ENCODE measurements at places on chromosomes 7 and 10.
A peak's percentile ranks its signal among the peaks of the same experiment; 100 is the strongest.

GRCh38 chr7:88686468-88687229 lies 72.9 kb upstream of the ZNF804B start:
- DNase-seq = no peak

GRCh38 chr7:100167912-100168323 lies 499 bp downstream of the GAL3ST4 start:
- no peak for DNase-seq

DNA sequence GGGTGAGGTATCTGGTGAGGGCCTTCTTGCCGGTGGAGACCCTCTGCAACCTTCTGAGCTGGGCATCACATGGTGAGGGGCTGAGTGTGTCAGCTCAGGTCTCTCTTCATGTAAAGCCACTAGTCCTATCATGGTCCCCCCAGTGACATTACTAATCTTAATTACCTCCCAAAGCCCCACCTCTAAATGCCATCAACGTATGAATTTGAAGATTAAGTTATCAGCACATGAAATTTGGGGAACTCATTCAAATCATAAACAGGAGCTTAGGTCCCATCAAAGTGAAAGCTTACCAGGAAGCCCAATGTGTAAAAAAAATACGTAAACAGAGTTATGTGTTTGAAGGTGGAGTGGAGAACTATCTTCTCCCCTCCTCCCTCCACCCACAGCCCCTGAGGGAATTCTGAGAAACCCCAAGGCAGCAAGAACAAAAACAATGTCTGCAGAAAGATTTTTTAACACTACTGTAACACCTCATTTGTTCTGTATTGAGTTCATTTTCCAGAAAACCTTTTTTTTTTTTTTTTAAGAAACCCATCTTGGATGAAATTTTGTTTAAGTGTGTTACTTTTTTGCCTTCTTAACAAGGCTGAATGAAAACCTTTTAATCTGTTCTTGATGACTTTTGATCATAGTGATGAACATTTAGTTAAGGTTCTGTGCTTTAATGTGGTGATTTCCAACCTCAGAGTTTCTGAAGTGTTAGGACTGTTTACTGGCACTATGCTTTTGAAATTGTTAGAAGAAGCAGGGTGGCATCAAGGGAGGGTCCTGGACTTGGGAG lies 19.1 kb upstream of the PCGF5 start:
- DNase-seq = no peak

GRCh38 chr7:46209611-46210388 lies 288.7 kb upstream of the IGFBP3 start:
- DNase-seq = no peak

- no peak for DNase-seq
Measured at GRCh38 chr10:96112531-96112930, 17.6 kb upstream of the ZNF518A start.

DNA sequence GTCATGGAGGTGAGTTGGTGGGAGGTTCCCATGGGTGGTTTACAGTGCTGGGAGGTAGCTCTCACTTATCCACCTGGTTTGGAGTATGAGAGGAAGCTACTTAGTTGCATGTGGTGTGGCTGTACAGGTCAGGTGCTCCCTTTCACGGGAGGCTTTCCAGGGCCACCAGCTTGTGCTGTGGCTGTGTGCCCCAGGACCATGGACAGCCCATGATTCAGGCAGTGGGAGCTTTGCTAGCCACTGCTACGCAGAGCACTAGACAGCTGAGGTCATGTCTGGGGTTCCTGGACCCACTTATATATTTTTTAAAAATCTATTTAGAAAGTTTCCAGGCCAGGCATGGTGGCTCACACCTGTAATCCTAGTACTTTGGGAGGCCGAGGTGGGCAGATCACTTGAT lies 42.5 kb upstream of the KCNMA1 start:
- DNase-seq = no peak

- DNase-seq = no peak
Measured at GRCh38 chr7:158705234-158705850, 738 bp upstream of the NCAPG2 start.

DNA sequence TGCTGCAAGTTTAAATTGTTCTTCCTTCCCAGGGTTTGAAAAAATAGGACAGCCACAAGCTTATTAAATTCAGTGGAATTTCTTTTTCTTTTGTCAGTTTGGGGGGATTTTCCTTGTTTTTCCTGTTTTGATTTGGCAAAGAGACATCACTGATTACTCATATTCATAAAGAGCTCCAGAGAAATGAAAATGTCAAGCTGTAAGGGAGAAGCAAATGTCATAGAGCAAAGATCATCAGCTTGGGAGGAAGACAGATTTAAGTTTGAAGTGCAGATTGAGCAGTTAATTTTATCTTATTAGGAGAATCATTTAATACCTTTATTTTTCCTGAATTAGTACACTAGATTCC lies 255.8 kb upstream of the PHYHIPL start:
- DNase-seq = no peak

- DNase-seq = no peak
Measured at GRCh38 chr10:13100349-13101294, 659 bp downstream of the OPTN start.

- no peak for DNase-seq
Measured at GRCh38 chr7:121797657-121798452, 75.1 kb upstream of the PTPRZ1 start.

DNA sequence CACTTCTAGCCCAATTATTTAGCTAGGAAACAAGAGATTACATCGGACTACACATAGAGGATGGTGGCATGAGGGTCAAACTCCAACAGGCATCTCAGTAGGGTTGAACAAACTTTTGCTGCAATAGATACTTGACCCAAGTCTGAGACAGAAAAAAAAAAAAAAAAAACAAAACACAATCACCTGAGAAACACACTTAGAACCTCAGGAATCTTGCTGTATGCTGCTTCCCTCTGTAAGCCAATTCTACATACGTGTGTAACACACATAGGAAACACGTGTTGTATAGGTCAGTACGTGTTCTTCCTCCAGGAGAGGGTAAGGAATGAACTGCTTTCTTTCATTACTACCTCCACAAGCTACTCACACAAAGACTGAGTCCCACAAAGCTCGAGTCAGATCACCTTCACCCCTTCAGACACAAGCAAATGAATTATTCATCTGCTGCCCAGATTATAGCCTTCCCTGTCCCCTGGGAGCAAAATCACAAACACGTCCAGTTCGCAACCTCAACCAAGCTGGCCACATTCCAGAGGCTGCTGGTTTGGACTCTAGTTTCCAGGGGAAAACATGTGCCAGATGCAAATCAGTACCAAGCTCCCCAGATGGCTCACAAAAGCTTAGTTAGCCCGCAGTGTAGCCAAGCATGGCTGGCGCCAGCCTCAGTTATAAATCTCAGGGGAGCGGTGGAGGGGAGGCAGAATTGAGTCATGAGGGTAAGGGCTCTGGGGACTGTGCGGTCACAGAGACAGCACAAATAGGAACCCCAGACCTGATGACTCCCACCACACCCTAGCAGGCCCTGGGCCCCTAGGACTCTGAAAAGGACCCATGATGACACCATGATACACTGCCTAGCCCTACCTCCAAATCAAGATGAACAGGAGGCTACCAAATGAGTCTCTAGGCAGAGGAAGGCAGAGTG lies 15.1 kb downstream of the PSAP start:
- no peak for DNase-seq

- DNase-seq = no peak
Measured at GRCh38 chr10:7876541-7877127, 58.3 kb downstream of the TAF3 start.

DNA sequence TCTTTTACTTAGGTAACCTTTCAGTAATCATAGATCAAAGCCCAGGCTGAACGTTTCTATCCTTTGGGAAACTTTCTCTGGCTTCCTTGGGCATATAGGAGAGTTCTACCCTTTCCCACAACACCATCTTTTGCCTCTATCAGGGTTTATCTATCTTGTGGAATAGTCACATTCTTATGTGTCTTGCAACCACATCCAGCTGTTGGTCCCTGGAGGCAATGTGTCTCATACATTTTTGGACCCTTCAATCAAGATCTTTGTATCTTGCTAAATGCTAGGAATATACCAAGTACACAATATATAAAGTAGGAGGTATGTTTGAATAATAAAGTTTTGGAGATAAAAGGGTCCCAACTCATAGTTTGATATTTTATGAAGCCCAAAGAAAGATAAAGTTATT lies 121.7 kb downstream of the RNLS start:
- no peak for DNase-seq

DNA sequence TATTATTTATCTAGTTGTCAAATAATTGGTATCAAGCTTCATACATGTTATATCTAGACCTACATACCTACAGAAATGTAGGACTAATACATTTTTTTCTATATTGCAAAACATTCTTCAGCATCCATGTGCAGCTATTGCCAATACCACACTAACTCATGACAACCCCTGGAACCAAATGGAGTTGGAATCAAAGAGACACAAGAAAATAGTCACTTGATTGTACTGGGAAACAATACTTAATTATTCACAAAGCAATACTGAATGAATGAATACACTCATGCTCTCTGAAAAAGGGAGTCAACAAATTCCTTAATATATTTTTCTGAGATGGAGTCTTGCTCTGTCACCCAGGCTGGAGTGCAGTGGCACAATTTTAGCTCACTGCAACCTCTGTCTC lies 10.4 kb upstream of the CFAP43 start:
- no peak for DNase-seq

DNA sequence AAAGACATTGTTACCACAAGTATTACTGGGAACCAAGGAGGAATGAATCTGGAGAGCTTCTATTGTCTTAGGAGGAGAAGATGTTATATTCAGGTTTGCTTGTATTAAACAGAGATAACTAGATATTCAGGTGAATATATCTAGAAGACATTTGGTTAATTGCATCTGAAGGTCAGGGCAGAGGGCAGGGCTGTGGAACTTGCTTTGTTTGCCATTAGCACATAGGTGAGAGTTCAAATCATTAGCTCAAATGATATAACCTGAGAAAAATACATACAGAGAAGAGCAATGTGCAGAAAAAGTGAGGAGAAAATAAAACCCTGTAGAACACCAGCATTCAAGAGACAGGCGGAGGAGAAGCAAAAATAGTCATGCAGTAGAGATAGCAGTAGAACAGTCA lies 116.8 kb downstream of the DNAJB9 start:
- no peak for DNase-seq

- DNase-seq = no peak
Measured at GRCh38 chr10:27743877-27744801, 1.5 kb downstream of the MKX start.

GRCh38 chr10:82882722-82883121 lies 1007.7 kb downstream of the NRG3 start:
- no peak for DNase-seq

DNA sequence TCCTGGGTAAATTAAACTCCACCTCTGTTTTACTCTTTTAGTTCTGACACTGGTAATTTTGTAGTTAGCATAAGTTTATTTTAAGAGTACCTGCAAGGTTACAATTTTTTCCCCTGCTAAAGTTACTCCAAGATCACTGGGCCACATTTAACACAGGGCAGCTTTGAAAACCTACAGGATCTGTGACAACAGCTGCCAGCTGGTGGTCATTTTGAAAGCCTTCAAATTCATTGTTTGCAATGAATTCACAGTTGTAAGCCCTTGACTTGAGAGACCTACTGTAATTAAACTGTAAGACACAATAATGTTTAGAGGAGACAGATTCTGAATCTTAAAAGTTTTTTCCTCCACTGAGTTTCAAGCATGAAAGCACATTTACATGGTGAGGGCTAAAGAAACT lies 129.6 kb downstream of the CNOT4 start:
- DNase-seq = no peak

DNA sequence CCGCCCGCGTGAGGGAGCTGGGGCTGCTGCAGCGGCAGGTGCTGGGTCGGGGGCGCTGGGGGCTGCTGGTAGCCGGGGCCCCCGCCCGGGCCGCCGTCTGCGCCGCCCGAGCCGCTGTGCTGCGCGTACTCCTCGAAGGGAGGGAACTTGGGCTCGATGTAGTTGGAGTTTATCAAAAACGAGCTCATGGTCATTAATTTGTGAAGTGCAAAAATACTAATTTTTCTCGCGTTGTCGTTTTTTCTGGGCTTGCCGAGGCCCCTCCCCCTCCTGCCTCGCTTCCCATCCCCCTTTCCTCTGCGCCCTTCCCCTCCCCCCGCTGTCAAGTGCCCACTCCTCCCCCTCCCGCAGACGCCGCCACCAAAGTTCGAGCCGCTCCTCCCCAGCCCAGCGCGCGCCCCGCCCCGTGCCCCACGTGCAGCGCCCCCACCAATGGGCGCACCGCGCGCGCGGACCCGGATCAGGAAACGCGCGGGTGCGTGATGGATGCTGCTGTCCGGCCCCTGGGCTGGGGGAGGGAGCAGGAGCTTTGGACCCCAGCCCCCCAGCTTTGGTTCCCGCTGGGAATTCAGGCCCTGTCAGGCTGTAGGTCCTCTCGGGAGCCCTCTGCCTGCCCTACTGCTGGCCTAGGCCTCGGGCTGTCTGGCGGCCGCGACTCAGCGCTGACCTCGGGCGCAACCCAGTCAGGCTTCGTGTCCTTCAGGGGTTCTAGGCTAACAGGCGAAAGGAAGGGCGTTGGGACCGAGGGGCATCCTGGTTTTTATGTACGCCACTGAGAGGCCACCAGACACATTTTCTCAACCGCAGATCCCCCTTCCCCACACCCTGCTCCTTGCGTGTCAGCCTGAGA lies at the start of gene HOXA4:
Gene HOXA4 (minus strand): TSS at position 218 of the 850 bp plus-strand sequence. CDS start 24 bp downstream, at position 194.
- peak; percentile 51 for DNase-seq

GRCh38 chr10:43259213-43259991 lies 7.5 kb downstream of the RASGEF1A start:
- DNase-seq = no peak

- DNase-seq = no peak
Measured at GRCh38 chr7:4738711-4739527, 36.5 kb upstream of the AP5Z1 start.

DNA sequence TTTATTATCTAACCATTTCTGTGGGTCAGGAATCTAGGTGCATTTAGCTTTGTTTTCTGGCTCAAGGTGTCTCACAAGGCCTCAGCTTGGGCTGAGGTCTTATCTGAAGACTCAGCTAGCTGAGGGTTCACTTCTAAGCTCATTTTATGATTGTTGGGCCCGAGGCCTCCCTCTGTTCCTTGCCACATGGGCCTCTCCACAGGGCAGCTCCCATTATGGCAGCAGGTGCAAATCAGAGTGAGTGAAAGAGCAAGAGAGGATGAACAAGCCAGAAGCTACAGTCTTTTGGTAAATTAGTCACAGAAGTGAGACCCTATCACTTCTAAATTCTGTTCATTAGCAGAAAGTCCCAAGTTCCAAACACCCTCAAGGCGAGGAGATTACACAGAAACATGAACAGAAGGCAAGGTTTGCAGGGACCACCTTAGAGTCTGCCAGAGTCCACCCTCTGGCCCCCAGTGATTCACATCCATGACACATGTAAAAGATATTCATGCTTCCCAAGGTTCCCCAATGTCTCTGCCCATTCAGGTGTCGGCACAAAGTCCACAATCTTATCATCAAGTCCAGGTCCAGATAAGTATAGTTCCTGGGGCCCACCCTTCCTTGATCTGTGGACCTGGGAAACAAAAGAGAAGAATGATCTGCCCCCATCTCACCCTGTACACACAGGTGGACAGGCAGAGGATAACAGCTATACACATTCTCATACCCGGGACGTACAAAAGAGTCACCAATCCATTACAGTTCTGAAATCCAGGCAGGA lies 23.7 kb downstream of the FIGNL1 start:
- DNase-seq = no peak

All from stimulated activated CD4-positive, alpha-beta T cell treated with anti-CD3 and anti-CD28 coated beads, TNF-alpha, amount 100 ng/mL, for 1 hour (primary cell).